Keratinocyte (primary cell): ENCODE measurements at places on chromosomes 5 and 9.

DNA sequence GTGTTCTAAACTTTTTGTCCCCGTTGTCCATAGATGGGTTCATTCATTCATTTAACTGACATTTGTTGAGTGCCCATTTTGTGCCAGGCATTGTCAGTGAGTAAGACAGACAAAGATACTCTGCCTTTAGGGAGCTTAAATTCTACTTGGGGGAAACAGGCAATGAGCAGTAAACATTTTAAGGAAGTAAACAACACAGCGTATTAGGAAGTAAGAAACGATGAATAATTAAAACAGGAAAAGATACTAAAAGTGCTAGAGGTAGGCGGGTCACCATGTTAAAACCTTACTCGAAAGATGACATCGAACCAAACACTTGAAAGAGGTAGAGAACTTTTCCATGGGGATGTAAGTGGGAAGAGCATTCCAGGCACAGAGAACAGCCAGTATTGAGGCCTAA lies 5.5 kb upstream of the MAML1 start:
- no peak for DNase-seq

GRCh38 chr5:81759632-81760005 lies 8.7 kb upstream of the SSBP2 start:
- DNase-seq = no peak

- DNase-seq = no peak
Observed at GRCh38 chr5:55638051-55638450, 74.1 kb downstream of the SLC38A9 start.

DNA sequence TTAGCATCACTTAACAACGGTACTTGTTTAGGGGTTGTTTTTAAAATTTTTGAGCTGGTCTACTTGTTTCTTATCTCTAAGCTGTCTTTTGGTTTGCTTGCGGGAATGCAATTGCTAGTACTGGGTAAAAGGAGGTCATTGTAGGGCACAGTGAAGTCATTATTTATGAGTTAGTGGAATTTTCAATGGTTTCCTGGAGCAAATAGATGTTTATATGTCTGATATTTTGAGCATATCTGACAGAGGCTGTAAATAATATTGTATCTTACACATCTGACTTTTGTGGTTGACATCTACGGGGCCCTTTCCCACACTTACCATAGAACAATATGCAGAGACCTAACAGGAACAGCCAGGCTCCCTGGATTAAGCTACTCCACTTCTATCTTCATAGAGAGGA lies 90.4 kb upstream of the IL6ST start:
- DNase-seq = no peak

- no peak for DNase-seq
Observed at GRCh38 chr9:137745541-137745991, 126.8 kb downstream of the EHMT1 start.

GRCh38 chr5:39518516-39518915 lies 93.7 kb upstream of the DAB2 start:
- no peak for DNase-seq

DNA sequence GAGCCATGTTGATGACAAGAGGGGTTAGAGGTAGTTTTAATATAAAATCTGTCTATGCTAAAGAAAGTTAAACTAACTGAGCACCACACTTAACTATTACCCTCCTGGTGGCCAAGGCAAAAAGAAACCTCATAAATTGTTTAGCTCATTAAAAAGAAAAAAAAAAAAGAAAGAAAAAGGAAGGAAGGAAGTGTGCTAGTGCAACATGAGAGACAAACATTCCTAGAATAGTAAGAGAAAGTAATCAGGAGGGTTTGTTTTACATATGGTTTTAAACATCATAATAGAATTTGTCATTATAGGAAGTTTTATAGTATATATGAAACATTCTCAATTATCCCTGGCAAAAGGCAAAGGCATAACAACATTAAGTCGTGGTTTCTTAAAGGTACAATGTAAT lies 152.3 kb downstream of the SNX18 start:
- no peak for DNase-seq

- no peak for DNase-seq
Observed at GRCh38 chr9:563200-563599, 278.3 kb upstream of the DMRT1 start.

- no peak for DNase-seq
Observed at GRCh38 chr5:96297867-96298266, 135.2 kb downstream of the PCSK1 start.

GRCh38 chr5:119328753-119329602 lies 26.8 kb upstream of the TNFAIP8 start:
- no peak for DNase-seq

GRCh38 chr5:126641387-126641786 lies 40.6 kb downstream of the PHAX start:
- no peak for DNase-seq

DNA sequence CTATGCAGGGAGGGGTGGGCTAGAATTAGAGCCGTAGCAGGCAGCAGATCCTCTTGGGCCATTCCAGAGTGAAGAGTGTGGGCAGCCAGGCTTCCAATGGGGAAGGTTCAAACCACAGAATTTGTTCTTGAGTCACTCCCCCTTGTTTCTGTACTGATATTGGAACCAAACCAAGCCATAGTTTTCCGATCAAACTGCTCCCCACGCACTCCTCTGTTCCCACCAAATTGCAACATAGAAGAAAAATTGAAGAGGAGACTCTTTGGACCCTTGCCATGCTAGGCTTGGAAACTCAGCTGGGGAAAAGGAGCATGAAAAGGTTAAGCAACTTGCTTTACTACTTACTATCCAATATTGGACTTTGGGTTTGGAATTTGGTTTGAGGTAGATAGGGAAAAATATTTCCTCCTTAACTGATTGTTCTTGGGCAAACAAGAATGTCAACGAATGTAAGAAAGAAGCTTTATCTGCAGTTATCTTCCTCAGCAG lies 165.8 kb upstream of the NR3C1 start:
- no peak for DNase-seq

DNA sequence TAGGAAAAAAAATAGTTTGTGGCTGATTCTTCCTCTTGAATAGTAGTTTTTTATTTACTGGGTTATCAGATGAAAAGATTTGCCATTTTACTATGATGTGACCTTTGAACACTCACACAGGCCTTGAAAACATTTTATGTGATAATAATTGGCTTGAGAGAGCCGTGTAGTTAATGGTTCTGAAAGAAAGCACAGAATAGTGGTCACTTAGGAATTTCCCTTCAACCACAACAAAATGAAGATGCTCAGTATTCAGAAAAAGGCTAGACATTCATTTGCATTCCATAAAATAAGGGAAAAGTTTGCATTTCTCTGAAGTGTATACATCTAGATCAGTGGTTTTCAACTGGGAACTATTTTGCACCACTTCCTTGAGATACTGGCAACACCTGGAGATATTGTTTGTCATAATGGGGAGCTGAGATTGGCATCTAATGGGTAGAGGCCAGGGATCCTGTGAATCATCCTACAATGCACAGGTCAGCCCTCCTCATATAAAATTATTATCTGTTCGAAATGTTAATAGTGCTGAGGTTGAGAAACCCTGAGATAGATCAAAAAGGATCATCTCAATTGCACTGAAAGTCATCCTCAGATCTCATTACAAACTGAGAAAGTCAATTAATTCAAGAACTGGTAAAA lies 446.4 kb upstream of the CCNG1 start:
- DNase-seq = no peak

- no peak for DNase-seq
Observed at GRCh38 chr9:135036861-135037465, 50.5 kb upstream of the OLFM1 start.

- DNase-seq = no peak
Observed at GRCh38 chr5:157069949-157070348, 11.0 kb upstream of the HAVCR1 start.

DNA sequence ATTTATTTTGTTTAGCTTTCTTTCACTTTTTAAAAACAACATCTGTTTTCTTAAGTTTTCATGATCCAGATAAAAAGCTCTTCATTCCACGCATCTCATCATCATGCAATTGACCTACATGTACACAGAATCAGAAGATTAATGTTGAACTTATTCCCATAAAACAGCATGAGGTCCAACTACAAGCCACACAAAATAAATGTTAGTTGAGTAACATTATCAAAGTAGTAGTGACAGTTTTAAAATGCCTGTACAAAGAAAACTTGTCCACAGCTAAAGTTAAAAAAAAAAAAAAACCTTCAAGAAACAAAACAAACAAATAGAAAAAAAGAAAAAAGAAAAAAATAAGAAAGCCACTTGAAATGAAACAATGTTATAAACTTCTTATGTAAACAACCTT lies 846.3 kb downstream of the TLE1 start:
- DNase-seq = no peak

DNA sequence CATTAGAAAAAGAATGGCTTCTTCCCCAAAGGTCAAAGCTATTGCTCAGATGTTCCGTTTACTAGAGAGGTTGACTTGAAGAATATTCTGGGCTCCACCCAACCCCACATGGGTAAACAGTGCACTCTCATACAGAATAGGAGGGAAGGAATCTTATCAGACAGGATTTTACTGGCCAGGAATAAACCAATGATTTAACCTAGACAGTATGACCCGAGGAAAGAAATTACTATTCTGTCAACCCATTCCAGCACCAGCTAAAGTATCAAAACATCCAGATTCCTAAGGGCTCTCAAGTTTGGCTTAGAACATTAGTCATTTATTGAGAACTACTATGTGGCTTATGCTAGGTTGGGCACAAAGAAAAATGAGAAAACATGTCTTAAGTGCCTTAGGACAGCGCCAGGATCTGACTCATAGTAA lies 493.6 kb upstream of the KLF4 start:
- DNase-seq = peak; percentile 44

DNA sequence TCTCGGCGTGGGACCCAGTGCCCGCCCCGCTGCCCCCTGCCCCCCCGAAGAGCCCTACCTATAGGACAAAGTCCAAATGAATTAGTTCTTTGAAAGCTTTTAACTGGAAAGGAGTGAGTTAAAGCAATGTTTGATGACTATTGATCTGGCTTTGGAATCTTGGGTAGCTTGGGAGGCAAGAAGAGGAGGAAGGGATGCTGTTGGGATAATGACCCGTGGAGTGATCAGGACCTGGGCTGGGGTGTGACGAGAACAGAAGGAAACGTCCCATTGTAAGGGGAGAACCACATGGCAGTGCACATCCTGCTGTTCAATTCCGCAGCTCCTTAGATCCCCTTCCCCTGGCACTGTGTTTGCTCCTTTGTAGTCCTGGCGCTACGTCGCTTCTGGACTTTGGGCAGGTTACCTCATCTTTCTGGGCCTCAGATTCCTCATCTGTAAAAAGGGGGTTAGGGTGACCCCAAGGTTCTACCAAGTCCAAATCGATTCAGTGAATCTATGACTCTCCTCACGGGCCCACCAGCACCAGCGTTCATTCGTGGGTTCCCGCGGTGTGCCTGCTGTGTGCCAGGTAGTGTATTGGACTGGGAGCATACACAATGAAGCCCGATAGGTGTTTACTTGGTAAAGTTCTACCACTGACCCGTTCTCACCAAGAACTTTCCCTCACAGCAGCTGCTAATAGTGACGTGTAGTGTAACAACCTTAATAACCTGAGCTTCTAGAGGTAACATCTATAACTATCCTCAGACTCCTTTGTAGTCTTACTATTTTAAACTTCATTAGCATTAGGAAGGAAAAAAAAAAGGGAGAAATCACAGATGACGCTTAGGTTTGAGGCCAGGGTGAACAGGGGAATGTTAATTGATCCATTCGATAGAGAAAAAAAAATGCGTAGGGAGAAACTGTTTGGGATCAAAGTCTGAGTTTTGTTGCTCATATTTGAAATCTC lies 1.1 kb upstream of the NADK2 start:
- DNase-seq = no peak

- DNase-seq = no peak
Observed at GRCh38 chr9:137726764-137727163, 108.0 kb downstream of the EHMT1 start.

DNA sequence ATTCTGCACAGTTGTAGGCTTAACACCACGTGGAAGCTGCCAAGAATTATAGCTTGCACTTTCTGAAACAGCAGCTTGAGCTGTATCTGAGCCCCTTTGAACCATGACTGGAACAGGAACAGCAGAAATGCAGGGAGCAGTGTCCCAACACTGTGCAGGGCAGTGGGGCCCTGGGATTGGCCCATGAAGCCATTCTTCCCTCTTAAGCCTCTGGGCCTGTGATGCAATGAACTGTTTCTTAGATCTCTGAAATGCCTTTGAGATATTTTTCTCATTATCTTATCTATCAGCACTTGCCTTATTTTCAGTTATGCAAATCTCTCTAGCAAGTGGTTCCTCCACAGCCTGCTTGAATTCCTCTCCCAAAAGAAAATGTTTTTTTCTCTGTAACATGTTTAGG lies 87.0 kb upstream of the MTAP start:
- no peak for DNase-seq

GRCh38 chr9:96436456-96437126 lies 13.4 kb upstream of the HABP4 start:
- no peak for DNase-seq

DNA sequence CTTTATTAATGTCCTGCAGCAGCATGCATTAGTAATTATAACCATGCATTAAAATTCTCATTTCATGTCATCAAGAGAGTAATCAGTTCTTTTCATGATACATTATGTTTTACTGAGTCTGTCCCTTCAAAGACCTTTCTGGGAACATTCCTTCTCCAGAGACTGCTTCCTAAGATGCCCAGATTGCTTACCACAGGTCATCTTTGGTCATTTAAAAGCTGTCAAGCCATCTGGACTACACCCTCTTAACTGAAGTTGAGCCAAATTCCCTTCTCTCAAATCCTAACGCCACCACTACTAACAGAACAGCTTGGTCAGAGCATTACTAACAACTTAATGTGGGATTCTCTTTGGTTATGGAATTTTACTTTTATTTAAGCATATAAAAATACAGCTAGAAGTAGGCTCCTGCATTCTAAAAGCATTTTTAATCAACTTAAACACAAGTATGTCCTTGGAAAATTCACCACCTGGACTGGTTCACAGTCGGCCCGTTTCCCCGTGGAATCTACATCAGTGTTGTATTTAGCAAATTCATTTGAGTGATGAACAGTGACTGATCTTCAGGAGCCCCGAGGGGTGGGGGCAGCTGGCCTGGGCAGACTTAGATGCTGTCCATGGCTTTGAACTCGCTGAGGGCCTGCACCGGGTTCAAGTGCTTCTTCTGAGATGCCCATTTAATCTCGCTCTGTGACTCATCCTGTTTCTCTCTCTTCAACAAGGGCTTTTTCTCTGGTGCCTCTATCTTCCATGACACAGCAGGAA lies 92.8 kb upstream of the CCDC112 start:
- DNase-seq = no peak
